Coronary artery (tissue), 2 donors: ENCODE measurements at places on chromosomes 4 and X.

- DNase-seq: no peak
Observed at GRCh38 chrX:95764972-95765451, 919.6 kb upstream of the DIAPH2 start.

DNA sequence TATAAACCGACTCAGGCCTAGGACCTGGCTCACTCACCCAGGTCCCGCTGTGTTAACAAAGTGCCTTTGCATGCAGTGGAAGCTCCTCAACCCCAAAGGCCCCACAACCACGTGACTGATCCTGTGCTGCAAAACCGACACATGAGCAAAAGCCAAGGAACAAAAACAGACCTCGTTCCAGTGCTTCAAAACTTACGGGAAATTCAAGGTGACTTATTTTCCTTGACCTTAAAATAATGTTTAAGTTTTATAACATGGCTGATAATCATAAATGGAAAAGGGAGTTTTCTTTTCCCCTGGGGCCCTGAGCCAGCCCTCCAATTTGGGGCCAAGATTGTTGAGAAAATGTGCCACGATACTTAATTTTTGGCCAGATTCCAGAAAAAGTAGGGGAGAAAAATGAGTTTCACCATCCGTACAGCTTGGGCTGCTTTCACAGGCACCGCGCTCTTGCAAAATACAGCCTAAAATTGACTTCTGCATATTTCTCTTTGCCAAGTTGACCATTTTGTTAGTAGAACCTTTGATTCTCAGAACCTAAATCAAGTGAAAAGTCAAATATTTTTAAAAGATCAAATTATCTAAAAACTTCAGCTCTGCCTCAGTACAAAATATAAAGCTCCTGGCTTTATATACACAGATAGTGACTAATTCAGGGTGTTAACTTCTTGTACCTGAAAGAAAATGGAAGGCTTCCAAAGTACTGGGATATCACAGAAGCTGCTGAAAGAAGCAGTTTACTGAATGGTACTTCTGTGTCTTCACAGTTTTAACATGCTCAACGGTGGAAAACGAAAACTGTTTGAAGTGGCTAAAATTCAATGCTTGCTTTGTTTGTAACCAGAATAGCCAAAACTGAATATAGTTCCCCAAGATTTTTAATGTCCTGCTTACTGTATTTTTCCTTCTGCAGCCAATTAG, 93.8 kb downstream of the APBB2 start:
- DNase-seq: peak; percentile 83

GRCh38 chrX:8284131-8284530, 113.1 kb upstream of the VCX2 start:
- no peak for DNase-seq

- no peak for DNase-seq
Observed at GRCh38 chrX:8044947-8045346, 117.7 kb upstream of the PNPLA4 start.

- DNase-seq: no peak
Observed at GRCh38 chr4:104942990-104943743, 203.5 kb upstream of the TET2 start.

DNA sequence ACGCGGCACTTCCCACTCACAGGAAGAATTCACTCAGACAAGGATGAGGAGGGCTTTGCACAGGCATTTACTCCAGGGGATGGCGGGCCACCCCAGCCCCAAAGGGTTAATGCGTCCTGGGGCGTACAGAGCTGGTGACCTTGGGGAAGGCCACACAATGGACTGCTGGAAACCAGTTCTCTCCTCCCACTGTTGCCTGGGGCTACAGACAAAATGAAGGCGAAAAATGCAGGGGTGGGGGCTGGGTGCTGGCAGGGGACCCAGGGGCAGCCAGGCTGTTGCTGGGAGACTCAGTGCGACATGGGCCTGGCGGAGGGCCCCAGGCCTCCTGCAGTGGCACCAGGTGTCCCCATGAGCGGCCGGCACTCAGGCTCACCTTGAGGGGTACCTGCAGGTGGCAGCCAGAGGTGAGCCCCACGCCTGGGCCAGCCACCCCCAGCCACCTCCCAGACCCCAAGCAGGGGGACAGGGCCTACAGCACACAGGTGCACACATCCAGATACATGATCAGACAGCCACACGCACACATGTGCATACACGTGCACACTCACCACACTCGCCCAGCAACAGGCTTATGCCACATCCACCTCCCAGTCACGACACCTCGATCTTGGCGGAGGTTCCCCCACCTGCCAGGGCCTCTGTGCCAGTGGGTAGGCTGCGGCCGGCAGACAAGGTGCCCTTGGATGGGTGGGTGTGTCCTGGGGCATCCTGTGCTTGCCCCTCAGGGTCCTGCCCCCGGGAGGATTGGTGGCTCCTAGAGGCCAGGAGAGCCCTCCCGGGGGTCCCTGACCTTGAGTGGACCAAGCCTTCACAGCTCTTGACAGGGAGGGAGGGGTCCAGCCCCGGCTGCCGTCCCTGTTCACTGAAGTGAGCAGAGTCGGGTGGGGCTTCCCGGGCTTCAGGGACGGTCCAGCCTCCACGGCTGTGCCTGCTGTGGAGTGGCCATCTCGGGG, 13.1 kb downstream of the NAT8L start:
- DNase-seq: no peak
